Glomerular endothelial cell (primary cell): ENCODE measurements at places on chromosomes 2 and 18. TPM values are rescaled to one million over a fixed set of nuclear protein-coding genes. Genes with fewer than 3 reads are reported as not detected.

- no peak for DNase-seq
Observed at GRCh38 chr2:211930331-211930730, 608.3 kb downstream of the ERBB4 start.

Gene ANKRD30B
- total RNA-seq = 0.70 TPM in 1 of 2 replicates, not detected in the other

- DNase-seq = no peak
Observed at GRCh38 chr2:211534632-211535031, 978.2 kb downstream of the CPS1 start.

DNA sequence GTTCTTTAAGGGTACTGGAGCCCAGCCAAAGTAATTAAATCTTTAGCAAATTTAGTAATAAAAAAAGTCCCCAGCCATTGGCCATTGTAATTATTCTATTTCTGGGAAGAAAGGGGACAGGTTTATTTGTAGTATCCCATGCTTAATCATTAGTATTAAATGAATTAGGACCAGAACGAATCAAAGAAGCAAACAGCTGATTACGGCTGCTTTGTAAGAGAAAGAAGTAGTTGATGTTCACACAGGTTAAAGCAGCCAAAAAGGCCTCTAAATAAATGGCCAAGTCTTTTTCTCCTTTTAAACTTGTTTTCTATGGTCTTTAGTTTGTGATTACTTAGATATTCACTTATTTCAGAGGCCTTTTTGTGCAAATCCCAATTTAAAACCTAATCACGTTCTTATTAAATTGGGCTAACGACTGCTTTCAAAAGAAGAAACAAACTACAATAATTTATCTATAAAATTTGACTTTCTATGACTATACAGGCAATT is 48.6 kb upstream of the DNAH7 start:
- no peak for DNase-seq

DNA sequence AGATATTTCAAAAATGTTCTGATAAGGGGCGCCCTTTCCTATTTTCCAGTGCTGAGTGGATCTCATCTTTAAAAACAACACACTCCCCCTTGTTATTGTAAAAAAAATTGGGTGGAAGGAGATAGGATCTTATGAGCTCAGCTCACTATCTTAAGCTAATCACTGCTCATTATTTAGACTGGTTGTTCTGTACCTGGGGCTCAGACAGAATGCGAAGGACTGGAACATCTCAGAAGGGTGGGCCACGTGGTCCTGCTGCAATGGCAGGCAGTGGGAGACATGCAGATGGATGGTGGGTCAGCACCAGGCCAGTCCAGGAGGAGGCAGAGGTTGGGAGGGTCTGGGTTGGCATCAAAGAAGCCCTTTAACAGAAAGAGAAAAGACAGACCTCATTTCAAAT is 48.3 kb upstream of the GPR155 start:
- DNase-seq = no peak

DNA sequence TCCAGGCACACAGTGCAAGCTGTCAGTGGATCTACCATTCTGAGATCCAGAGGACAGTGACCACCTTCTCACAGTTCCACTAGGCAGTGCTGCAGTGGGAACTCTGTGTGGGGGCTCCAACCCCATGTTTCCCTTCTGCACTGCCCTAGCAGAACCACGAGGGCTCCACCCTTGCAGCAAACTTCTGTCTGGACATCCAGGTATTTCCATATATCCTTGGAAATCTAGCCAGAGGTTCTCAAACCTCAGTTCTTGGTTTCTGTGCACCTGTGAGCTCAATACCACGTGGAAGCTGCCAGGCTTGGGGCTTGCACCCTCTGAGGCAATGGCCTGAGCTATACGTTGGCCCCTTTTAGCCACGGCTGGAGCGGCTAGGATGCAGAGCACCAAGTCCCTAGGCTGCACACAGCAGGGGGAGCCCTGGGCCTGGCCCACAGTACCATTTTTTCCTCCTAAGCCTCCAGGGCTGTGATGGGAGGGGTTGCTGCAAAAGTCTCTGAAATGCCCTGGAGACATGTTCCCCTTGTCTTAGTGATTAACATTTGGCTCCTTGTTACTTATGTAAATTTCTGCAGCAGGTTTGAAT is 77.5 kb downstream of the MAP4K3 start:
- no peak for DNase-seq

Gene B4GALT6
- total RNA-seq = 10.2 and 11.8 TPM in 2 replicates
